ENCODE measurements at places on chromosomes 7 and 10. TPM values are rescaled to one million over a fixed set of nuclear protein-coding genes. Genes with fewer than 3 reads are reported as not detected.

The EPHA1 gene
- not detected for total RNA-seq

The TMEM72 gene
- total RNA-seq, result not detected

DNA sequence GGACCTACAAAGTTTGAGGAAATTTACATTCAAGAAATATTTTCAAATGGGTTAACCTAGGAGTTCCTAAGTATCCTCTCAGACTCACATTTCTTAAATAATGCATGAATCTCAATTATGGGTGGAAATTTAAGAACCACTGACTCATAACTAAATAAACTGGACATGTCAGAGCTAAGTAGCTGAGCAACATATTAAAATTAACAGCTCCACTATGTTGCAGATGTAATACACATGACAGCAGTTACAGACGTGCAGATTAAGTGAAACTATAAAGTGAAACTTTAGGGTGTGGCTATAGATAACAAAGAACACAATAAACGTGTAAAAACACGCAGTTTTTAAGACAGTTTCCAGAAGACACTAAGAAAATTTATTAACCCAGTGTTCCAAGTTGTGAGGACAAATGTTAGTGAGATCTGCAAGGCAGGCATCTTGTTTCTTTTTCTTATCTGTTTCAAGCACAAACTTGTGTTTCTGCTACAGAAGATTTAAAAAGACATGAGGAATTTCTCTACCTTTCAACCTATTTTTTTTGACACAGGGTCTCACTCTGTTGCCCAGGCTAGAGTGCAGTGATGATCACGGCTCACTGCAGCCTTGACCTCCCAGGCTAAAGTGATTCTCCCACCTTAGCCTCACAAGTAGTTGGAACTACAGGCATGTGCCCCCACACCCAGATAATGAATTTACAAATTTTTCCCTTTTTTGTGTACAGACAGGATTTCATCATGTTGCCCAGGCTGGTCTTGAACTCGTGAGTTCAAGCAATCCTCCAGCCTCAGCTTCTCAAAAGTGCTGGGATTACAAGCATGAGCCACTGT, 25.3 kb downstream of the DNMBP start:
- DNase-seq, result peak; percentile 70

DNA sequence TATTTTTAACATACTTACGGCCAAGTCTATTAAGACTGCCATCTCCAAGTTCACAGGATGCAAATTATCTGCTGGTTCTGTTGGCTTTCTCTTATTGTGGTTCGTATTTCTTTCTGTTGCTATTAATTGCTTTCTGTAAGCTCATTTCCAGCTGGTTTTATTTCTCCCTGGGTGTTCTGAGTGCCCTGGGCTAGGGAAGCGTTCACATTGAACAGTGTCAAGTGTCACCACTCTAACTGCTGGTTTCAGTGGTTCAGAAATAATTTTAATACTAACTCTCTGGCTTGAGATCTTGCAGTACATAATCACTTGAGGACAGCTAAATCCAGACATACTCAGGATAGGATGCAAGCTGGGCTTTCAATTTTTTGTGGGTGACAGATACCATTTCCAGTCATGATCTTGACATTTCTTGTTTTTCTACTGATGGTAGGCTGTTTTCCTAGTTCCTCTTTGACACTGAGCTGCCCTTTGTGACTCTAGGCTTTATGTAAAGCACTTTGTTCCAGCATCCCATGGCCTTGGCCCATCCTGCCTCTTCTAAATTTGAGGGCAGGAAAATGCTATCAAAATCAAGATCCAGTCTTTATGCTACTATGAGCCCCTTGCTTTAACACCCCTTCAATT, 117.6 kb downstream of the SNX13 start:
- no peak for DNase-seq

The ADCYAP1R1 gene
- total RNA-seq, result 0.25 TPM

GRCh38 chr10:42975558-42976340, 101.1 kb upstream of the RET start:
- DNase-seq, result peak; percentile 62

DNA sequence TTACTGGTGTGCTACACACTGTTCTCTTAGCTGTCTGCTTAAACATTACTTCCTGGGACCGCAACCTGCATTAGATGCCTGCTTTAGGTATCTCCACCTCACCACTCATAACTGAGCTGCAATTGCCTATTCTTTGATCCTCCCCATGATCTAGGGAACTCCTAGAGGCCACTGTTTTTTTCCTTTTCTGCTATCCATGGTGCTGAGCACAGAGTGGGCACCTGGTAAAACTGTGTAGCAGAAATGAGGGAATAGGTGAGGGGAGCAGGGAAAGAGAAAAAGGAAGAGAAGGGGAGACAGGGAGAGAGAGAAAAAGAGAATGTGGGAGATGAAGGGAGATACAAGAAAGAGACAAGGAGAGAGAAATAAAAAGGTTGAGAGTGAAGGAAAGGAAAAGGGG, 434.9 kb downstream of the ADRA2A start:
- DNase-seq, result no peak

- DNase-seq, result no peak
Measured at GRCh38 chr10:114518401-114519305, 114.4 kb upstream of the AFAP1L2 start.

- DNase-seq, result no peak
Measured at GRCh38 chr7:73742753-73743641, 4.4 kb upstream of the ABHD11 start.

The MINDY4 gene
- 1.5 TPM for total RNA-seq

The OLAH gene
- not detected for total RNA-seq

GRCh38 chr10:18658271-18659124, 733 bp upstream of the ARL5B start:
- DNase-seq, result peak; percentile 57

DNA sequence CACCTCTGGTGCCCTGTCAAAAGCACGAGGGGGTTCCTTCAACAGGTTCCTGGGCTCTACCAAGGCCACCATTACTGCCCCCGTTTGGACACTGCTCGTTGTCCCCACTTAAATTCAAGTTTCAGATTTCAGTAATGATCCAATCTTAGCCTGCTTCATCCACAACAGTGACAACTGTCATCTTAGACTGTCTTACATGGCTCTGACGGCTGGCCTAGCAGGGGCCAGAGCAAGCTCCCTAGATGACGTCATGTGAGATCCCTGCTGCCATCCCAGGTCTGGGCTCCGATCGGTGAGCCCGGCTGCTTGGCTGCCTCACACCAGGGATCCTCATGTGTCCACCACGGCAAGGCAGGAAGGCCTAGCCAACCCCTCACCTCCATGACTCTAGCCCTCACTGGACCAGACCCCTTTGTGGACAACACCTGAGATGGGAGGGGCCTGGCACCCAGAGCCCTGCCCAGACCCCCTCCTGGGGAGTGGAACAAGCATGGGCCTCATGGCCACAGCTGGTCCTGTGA, 82.5 kb downstream of the FAM53B start:
- no peak for DNase-seq

The DEPP1 gene
- total RNA-seq, result not detected

The EVX1 gene
- total RNA-seq, result not detected

- DNase-seq, result peak; percentile 57
Measured at GRCh38 chr7:100465702-100466311, 1.7 kb upstream of the SPACDR start.

GRCh38 chr10:3068968-3069737, 1.8 kb downstream of the PFKP start:
- no peak for DNase-seq

The PLPP4 gene
- 6.7 TPM for total RNA-seq

GRCh38 chr7:104127204-104127603, 80.6 kb downstream of the ORC5 start:
- DNase-seq, result no peak

- peak; percentile 43 for DNase-seq
Measured at GRCh38 chr7:50661345-50662040, 96.3 kb upstream of the DDC start.

The ATOH7 gene
- total RNA-seq, result not detected

DNA sequence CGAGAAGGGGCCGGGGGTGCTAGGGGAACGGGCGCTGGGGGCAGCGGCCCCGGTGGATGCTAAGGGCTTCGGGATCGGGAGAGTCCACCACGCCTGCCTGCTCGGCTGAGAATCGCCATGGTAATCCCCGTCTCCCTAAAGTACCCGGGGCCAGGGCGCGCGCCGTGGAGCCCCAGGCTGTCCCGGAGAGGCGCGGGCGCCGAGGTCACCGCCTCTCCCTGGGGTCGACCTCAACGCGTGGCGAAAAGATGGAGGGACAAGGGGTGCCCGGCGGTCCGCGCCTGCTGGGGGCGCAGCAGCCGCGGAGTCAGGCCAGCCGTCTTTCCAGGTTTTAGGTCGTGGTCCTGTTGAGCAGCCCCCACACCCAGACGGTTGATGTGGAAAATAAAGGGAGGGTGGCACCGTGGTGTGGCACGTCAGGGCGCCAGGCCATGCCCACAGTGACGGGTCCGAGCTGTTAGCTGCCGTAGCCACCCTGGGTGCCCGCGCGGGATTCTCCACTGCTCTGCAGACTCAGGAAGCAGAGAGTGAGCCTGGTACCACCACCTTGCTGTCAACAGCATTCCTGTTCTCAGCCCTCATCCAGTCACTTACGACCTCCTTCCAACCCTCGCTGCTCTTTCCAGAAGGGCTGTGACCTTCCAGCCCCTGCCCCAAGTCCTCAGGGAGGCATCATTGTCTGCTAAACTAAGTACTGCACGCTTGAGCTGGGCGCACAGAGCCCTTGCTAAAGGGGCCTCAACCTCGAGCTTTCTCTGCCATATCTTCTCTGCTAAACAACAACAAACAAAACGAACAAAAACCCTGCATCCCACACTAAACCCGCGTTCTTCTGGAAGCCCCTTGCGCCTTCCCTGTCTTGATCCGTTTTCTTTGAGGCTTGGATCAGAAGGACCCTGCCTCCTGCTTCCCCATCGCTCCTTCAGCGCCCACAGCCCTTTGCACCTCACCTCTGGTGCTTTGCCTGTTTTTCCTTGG, 666 bp downstream of the SMKR1 start:
- DNase-seq, result no peak

The WNT16 gene
- total RNA-seq, result not detected

GRCh38 chr7:30556840-30557239, 37.8 kb upstream of the GARS1 start:
- DNase-seq, result no peak

DNA sequence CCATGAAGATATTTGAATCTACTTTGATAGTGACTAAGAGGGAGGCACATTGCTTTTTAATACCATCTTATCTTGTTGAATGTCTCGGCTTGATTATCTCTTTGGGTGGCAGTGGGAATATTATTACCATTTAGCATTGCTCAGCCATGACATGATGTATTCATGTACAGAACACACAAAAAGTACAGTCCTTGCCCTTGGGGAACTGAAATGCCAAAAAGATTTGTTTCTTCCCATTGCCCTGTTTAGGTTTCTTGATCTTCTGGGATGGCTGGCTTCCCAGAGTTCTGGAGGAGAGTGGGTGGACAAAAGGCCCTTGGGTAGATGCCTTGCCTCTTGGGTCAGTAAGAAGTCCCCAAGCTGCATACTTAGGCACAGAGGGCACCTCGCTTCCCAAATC, 23.8 kb downstream of the SUFU start:
- DNase-seq, result no peak

- no peak for DNase-seq
Measured at GRCh38 chr7:17516771-17517170, 218.3 kb downstream of the AHR start.

- no peak for DNase-seq
Measured at GRCh38 chr10:35979116-35979515, 337.0 kb upstream of the FZD8 start.

The HSPA14 gene
- 34.8 TPM for total RNA-seq

- no peak for DNase-seq
Measured at GRCh38 chr10:94219829-94220228, 142.9 kb downstream of the NOC3L start.

DNA sequence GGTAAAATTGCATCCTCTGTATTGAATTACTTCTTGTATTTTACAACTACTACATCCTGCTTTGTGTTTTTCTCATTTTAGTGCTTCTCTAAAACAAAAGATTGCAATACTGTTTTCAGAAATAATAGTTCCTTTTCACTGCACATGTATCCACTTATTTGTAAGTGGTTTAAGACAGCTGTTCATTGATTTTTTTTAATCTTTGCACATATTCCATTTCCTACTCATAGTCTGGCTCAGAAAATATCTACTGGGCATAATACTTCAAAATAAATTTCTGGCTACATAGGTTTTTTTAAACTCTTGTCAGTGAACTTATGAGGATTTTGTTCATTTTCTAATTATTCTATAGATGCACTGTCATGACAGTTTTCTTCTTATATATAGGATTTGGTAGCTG, 54.8 kb downstream of the SND1 start:
- no peak for DNase-seq
